ENCODE measurements at places on chromosomes 1 and 21.

GRCh38 chr1:88731475-88732269 is 47.6 kb downstream of the PKN2 start:
- DNase-seq: no peak

DNA sequence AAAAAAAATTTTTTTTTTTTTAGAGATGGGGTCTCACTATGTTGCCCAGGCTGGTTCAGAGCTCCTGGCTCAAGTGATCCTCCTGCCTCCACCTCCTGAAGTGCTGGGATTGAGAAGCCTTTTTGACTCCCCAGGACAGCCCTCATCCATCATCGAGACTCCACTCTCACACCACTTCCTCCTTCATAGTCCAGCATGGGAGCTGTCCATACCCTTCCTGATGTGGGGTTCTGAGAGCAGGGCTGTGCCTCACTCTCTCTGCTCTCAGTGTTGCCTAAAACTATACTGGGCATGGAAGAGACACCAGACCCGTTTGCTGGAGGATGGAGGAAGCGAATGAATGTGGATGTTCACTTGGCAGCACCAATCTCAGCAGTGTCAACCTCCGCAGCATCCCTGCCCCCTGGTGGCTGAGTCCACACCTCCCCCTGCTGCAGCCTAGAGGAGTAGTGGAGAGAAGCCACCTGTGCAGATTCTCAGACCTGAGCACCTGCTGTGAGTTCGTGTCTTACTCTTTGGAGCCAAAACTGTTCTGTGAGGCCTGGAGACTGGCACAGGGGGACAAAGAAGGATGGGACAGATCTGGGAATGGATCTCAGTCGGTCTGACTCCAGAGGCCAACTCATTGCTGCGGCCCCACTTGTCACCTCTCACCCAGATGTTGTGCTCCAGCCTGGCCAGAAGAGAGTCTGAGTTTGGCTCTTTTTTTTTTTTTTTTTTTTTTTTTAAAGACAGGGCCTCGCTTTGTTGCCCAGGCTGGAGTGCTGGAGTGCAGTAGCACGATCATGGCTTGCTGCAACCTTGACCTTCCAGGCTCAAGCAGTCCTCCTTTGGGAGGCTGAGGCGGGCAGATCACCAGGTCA is 17.7 kb downstream of the TINAGL1 start:
- DNase-seq: peak; percentile 45

DNA sequence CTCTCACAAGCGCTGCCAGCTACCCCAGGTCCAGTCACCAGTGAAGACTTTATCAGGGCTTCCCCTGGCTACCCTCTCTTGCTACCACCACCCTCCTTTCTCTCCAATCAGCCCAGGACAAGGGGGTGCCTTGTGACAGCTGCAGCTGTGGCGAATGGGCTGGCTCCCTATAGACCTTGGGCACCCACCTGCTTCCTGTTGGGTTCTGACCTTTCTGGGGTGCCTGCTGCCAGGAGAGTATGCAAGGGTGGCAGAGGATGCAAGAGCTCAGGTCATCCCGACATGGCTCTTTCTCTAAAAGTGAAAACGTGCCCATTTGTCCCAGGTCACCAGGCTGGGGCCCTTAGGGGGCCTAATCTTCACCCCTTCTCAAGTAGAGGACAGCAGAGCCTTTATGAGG is 6.6 kb downstream of the KLHDC8A start:
- DNase-seq: no peak

GRCh38 chr1:18764362-18764761 is 95.1 kb downstream of the TAS1R2 start:
- no peak for DNase-seq

DNA sequence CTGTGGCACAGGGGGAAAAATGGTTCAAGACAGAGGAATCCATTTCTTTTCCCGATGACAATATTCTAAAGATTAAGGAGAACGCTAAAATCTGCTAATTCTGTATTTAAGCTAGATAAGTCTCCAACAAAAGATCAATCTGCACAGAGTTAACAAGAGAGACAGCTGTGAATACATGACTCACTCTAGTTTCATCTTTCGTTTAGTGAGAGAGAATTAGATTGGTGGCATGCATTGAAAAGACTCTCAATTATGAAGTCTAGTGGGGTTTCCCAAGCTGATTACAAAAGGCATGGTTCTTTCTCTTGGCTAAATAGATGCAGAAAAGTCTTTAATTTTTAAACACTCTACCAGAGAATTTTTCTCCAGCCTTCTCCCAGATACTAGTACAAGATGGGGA is 34.4 kb downstream of the CAPN9 start:
- DNase-seq: peak; percentile 43

DNA sequence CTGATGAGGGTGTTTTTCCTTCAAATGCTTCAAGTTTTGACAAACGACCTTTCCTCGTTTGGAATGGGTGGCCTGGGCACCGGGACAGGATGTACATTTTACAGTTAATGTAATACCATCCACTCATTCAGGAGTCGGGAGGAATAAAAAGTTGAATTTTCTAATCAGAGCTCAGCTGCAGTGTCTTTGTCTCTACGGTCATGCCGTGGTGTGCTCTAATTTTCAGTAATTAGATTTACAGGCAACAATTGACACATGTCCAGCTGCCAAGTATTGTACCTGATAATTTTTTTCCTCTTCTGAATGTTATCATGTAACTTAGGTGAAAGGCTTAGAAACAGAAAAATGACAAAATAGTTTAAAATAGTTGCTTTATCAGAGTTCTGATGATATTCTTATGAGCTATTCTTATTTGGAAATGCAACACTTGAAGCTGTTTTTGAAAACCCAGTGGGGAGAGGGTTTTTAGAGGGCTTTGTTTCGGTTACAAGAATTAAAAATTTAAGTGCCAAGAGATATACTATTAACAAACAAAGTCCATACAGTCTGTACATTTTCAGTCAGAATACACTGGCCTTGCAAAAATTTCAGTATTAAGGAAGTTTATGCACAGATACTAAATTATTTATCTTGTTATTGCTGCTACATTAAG is 1.0 kb downstream of the CDKN2C start:
- DNase-seq: peak; percentile 36

Data from NCI-H1930 (cell line).